ENCODE measurements at places on chromosomes 5 and 9.

DNA sequence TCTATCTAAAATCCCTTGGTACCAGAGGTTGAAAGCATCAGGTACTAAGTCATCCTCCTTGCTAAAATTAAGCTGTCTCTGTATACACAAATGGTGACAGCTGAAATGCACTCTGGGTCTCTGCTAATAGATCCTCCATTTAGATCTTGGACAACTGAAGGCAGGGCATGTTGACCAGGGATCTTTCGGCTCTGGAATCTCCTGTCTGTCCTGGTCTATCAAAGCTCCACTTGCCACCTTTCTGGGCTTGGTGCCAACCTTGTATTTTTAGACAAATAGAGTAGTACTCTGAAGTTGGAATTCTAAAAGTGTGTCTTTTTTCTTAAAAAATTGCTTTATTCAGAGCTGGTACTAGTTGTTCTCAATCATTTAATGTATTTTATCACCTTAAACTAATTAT, 135.2 kb upstream of the HMHB1 start:
- no peak for DNase-seq

GRCh38 chr9:132994410-132995120, 16.1 kb downstream of the GFI1B start:
- no peak for DNase-seq

DNA sequence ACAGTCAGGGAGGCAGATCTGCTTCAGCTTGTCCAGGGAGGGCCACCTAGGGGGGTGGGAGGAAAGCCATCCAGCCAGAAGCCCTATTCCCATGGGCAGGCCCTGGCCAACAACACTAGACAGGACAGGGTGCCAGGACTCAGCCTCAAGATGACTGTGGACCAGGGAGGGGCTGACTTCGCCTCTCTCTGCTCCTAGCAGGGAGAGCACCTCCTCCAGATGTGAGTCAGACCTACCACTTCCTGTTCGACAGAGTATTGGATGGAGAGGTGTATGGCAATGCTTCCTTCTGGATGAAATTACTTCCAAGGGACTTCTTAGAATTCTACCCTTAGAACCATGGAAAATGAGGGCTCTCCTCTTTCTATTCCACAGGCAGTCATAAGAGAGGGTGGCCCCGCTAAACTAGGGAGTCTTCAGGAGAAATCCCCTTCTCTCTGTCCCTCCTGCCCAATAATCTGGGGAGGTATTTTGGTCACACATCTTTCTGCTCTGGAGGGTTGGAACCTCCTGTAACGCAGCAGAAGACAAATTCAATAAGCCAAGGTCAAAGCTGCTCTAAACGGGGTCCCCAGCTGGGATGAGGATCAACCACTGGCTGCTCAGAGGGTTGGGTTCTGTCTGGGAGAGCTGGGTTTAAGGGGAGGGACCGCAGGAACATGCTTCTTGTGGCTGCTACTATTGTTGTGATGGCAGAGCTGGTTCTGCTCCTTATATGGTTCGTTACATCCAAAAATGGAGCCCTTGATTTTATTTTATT, 23.2 kb upstream of the RCL1 start:
- DNase-seq = peak; percentile 26

GRCh38 chr9:123823194-123823947, 106.6 kb downstream of the DENND1A start:
- no peak for DNase-seq

DNA sequence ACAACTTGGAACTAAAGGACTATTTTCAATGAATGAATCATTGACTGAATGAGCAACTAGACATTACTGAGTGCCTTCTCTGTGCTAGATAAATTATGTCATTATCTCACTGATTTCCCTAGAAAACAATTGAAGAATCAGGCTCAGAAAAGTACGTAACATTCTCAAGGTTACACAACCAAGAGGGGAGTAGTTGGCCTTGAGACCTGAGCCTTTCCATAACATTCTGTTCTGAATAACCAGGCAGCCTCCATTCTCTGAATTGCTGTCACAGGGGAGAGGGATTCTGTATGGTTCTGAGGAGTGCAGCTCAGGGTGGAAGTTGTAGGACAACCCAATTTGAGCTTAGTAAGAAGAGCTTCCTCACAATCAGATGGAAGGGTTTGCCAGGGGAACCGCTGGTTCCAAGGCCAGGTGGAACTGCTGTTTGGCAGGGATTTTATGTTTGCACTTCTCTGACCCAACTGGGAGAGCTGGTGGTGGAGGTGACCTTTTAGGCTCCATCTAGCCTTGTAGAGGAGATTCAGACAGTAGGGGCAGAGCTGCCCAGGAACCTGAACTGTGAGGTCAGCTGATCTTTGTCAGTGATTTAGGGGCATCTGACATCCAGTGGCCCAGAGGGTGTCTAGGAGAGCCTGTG, 16.3 kb downstream of the POLR1E start:
- no peak for DNase-seq

GRCh38 chr5:65127161-65127901, 354.4 kb downstream of the ADAMTS6 start:
- no peak for DNase-seq

DNA sequence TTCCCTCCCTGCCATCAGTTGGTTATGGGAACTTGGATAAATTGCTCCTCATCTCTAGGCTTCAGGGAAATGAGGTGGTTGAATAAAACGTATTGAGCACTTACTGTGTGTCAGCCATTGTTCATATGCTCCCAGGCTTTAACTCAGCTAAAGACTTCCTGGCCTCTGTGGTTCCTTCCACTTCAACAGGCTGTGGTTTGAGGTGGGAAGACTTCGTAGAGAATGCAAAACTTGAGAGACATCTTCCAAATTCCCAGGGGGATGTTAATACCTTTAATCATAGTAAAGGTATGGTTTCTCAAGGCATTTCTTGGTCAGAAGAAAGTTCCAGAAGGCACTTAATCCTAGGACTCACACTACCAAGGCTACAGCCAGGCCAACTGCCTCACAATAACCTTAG, 1.5 kb upstream of the GPX3 start:
- no peak for DNase-seq

Data from activated CD4-positive, alpha-beta T cell treated with anti-CD3 and anti-CD28 coated beads, Interleukin-2, amount 50 U/mL, for 16 hours (primary cell).